Activated effector memory CD4-positive, alpha-beta T cell treated with Interleukin-2 at 50 U/mL for 16 hours (primary cell): ENCODE measurements at places on chromosomes 5 and 9.

DNA sequence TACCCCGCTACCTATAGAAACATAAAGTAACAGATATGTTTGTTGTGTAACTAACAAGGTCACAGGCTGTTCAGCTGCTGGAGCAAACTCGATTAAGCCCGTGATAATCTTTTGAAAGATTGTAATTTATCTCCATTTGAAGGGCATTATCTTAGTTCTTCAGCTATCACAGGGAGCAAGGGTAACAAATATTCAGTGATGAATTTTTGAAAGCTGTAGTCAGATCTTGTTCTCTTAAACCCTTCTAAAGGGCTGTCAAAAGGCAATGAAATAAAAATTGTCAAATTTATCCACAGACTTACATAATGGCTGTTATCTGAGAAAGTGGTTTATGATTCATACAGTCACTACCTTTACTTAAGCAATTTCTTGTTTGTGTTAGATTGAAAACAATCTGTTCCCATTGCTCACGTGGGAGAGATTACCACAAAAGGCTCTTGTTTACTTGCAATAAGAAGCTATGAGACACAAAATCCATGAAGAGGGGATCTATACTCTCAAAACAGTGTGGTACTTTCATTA, 78.3 kb upstream of the ZNF608 start:
- no peak for DNase-seq

- no peak for DNase-seq
Measured at GRCh38 chr9:13022756-13023155, 247.9 kb downstream of the LURAP1L start.

- no peak for DNase-seq
Measured at GRCh38 chr5:81315336-81315735, 13.9 kb downstream of the ZCCHC9 start.

GRCh38 chr5:139667001-139667729, 19.0 kb downstream of the CXXC5 start:
- DNase-seq = no peak

- no peak for DNase-seq
Measured at GRCh38 chr5:149002761-149003689, 59.8 kb downstream of the SH3TC2 start.

DNA sequence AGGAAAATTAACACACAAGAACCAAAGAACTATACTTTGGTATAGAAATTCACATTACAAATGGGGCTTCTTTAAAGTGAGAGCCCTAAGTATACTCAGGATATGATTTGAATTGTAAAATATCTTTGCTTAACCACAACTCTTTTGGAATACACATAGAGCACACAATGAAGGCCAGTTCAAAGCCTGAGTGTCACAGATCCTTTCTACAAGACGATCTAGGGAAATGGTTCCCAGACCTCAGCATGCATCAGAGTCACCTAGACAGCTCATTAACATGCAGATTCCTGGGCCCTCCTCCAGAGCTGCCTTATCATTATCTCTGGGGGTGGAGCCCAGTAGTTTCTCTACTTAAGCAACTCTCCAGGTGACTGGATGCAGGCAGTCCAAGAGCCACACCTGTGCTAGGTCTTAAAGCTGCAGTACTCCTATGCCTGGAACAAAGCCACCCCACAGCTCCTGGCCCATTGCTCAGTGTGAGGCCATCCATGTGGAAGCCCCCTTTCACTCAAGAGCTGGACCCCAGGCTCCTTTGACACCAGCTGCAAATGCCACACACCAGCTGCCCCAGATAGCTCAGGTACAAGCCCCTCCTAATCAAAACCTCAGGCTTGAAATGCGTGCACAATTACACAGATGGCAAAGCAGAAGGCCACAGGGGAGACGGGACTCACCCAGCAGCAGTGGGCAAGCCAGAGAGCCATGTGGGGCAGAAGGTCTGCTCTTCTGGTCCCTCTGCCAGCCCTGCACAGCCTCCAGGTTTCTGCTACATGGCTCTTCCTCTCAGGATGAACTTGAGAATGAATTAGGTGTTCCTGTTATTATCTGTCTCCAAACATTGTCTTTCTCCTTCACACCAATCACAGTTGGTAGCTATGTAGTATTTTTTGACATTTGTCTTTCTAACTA, 106.1 kb downstream of the SH3TC2 start:
- DNase-seq = no peak

- DNase-seq = no peak
Measured at GRCh38 chr5:95963650-95964410, 2.2 kb upstream of the ELL2 start.

DNA sequence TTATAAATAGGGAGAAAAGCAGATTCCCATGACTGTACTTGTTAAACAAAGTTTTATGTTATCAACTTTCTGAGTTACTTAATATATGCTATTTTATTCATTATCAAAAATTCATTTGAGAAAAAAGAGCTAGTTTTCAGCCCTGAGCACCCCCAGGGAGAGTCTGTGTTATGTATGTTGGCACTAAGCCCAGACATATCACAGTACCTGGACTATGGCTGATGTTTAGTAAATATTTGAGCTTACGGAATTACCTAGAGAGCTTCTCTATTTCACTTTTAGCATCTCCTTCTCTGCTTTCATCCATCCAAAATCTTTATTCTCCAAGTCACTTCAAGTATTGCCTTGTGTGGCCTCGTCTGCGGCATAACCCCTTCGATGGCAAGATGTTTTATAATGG, 225.9 kb upstream of the PCSK5 start:
- DNase-seq = no peak

DNA sequence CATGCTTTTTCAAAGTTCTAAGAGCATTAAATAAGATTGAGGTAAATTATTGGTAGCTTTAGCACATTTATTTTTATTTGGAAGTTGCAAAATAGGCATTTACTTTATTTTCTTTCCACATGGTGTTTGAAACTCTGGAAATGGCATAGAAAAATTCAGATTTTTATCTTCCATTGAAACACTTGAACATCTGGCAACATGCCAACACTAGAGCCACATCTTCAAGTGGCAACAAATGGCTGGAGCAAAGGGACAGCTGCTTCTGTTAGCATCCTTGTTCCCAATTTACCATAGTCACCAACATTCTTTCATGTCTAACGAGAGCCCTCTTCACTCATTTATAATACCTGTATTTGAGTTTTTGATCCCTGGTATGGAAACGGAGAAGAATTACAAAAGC, 539.9 kb downstream of the ZNF608 start:
- no peak for DNase-seq

DNA sequence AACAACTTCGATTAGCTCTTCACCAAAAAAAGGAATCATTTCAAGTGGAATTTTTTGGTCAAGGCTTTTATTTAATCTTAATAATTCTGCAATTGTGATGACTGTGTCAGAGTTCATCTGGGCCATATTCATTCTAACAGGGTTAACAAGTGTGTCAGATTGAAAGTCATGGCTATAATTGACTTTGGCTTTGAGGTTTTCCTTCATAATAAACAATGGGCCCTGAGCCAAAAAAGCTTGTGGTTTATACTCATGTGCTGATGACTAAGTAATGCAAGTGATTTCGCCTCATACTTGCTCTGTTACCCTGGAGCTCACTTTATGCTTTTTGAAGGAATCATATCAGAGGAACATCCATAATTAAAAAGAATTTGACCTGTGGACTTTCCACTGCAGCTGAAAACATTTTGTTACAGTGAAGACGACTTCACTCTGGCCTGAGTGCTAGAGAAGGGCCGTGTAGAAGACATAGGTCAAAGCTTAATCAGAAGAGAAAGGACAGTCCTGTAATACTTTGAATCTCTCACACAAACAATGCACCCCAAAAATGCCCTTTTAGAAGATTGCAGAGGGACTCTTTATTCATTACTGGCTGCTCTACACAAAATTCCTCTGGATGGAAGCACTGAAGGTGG, 101.7 kb downstream of the GDNF start:
- DNase-seq = no peak

DNA sequence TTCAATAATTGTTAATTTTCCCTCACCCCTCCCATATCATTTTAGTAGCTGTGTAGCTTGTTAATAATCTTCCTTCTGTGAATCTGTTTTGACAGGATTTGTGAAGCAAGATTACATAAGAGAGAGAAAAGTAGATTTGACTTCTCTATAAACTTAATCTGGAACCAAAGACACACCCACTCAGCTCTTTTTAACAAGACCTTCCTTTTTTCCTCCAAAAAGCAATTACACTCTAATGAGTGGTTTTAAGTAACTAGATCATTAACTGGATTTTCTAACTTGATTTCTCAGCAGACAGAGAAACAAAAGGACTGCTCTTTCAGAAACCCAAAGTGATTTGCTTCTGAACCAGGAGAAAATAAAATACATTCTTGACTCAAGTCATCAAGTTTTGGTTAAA, 21.9 kb downstream of the RFK start:
- DNase-seq = no peak

DNA sequence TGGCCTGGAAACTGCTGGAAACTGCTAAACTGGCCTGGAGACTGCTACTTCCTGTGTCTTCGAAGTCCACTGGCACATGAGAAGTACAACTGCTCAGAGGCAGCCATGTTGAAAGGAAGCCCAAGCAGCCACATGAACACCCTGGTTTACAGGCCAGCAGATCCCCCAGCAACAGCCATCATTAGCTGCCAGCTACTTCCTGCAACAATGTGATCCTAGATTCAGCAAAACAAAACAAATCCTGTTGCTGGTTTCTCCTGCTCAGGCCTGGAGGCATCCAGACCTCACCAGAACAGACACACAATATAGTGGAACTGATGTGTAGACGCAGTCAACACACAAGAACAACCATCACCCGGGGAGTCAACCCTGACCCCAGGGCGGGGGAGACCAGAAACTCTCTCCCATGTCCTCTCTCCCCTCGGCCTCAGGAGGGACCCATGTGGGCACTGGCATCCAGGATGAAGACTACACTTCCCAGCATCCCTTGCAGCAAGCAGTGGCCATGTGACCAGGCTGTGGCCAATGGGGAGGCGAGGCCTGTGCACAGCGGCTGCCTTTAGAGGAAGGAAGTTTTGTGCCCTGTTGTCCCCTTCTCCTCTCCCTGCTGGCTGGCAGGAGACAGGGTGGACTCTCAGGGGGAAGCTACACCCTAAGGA, 9.2 kb upstream of the LCN15 start:
- no peak for DNase-seq

DNA sequence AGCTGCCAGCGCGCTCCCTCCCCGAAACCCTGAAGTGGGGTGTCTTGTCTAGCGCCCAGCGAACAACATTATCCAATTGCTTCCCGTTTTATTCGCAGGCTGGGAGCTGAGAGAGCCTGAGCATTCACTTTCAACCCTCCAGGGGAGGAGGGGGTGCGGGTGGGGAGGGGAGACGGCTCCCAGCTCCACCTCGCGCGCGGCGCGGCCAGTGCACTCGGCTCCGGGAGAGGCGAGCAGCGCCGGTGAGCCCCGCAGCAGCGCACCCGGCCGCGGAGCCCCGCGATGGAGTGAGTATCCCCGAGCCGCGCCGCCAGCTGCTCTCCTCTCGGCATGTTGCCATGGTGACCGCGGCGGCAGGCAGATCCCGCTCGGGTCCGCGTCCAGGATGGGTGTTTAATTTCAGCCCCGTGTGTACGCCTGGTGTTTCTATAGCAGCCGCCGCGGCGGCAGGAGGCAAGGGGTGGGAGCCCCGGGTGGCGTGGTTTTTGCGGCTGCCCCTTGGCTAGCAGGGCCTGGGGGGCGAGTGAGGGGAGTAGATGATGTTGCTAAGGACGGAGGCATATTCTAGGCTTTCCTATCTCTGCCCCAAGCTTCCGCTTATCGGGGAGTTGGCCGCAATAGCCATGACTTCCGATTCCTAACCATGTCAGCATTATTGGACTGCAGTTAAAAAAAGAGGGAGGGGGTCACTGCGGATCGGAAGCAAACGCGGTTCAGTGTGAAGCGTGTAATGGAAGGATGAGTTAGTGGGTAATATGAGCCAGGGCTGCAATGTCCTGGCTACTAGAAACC, 139.2 kb upstream of the PALM2AKAP2 start:
- no peak for DNase-seq

GRCh38 chr5:109996246-109996645, 306.5 kb downstream of the MAN2A1 start:
- DNase-seq = no peak

DNA sequence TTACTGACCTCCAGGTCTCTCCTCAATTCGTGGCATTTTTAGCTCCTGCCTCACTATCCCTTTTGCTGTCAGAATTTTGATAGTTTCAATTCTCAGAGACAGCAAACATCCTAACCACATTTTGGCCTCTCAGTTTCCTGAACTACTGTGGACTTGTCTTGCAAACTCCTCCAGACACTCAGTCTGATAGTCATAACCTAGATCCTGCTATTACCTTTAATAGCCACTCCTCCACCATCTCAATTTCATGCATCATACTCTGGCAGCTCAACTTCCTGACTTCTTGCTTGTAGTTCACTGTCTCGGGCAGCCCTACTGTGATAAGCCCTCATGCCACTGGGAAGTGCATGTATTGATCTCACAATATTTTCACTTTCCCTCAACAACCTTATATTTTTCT, 481.8 kb upstream of the CDH18 start:
- DNase-seq = no peak

- no peak for DNase-seq
Measured at GRCh38 chr9:125556046-125556721, 150.8 kb downstream of the MAPKAP1 start.

- no peak for DNase-seq
Measured at GRCh38 chr9:129561594-129562281, 59.2 kb downstream of the C9orf50 start.

GRCh38 chr9:99822109-99822805, 572 bp downstream of the NR4A3 start:
- peak; percentile 30 for DNase-seq

GRCh38 chr5:7192016-7192415, 203.9 kb upstream of the ADCY2 start:
- no peak for DNase-seq

DNA sequence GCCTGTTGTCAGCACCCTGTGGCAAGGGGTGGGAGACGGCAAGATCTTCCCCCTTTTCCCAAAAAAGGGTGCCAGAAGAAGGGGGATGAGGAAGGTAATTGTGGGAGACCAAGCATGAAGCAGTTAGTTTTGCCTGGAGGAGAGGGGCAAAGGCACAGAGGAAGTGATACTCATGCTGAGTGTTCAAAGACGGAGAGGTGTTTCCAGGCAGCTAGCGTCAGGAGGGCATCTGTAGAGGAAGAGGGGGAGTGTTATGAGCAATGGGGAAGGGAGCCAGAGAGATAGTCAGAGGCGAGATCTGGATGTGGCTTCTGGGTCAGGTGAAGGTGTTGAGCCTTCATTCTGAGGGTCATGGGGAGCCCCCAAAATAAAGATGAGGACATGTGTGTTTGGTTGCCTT, 26.9 kb upstream of the ADAM19 start:
- DNase-seq = peak; percentile 23

DNA sequence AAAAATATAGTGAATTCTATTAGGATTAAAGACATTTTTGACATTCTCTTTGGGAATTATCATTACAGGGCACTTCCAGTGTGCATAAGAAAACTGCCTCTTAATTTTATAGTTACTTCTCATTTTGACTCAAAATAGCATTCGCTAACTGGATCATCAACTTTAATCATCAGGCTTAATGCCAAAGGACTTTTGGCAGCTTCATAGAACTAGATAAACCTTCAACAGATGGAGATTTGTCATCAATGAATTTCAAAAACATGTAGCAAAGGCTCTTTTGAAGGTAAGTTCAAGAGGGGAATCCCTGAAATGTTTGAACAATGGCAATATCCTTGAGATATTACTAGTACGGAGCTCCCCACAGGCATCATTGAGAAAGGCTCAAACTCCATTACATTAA, 447.2 kb downstream of the PDE4D start:
- DNase-seq = no peak
